ENCODE measurements at places on chromosomes 13 and 19. TPM values are rescaled to one million over a fixed set of nuclear protein-coding genes. Genes with fewer than 3 reads are reported as not detected.

DNA sequence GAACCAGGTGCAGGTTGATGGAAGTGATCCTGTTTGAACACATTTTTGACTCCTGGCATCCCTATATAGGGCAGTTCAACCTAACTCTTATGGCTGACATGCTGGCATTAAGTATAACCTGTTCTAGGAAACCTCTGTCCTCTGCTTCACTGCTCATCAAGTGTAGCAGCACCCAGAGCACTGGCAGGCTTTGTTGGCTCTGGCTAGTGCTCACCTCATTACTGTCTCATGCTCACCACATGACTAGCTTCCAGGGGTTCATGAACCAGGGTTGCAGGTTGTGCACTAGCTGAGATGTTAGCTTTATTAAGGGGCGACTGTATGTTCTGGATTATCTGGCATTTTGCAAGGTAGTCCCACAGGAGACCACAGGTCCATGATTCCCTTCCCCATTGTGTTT, 63.6 kb downstream of the B3GLCT start:
- H3K27me3 ChIP-seq, result no peaks in the 10 kb centered on the region
- no peak for DNase-seq
- peaks cover 50% of the 10 kb centered on the region for H3K36me3 ChIP-seq
- H3K27ac ChIP-seq, result no peak overlapping the region
- H3K4me1 ChIP-seq, result no peaks in the 10 kb centered on the region

The ZNF468 gene
- 19.2 TPM for total RNA-seq

DNA sequence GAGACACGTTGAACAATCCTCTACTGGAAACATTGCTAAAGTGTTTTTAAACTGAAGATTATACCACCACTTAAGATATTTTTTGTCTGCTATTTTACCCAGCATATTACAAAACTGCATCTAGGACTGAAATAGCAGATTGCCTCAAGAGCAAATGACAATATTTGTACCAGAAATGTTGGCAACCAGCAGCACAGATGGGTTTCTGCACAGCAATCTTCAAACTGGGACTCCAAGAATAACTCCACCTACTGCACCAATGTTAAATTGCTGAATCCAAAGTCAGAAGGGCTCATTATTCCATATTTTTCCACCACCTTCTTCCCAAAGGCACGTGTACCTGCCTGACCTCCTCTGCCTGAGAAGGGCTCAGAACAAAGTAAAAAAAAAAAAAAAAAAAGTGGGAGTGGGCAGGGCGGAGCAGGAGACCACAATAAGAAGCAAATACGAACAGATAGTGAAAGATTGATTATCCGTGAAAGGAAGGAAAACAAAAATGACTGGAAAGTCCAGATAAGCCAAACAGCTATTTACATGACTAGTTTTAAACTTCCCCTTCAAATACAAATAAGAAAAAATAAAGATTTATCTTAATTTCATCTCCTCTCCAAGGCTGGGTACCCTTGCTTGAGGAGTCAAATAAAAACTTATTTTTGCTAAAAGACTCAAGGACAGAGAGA, 79.4 kb downstream of the FOXO1 start:
- no peaks in the 10 kb centered on the region for H3K27me3 ChIP-seq
- peaks cover 7% of the 10 kb centered on the region for H3K36me3 ChIP-seq
- no peak for DNase-seq
- H3K27ac ChIP-seq, result peak overlapping the region; percentile 10
- peaks cover 58% of the 10 kb centered on the region for H3K4me1 ChIP-seq

- no peaks in the 10 kb centered on the region for H3K36me3 ChIP-seq
- peak overlapping the region; percentile 60 for H3K27ac ChIP-seq
- peaks cover 54% of the 10 kb centered on the region for H3K27me3 ChIP-seq
- DNase-seq, result no peak
- peak overlapping the region; percentile 41 for H3K4me3 ChIP-seq
Measured at GRCh38 chr19:48493718-48494401, 17.8 kb downstream of the LMTK3 start.

GRCh38 chr13:29482504-29482903, 113.0 kb downstream of the SLC7A1 start:
- DNase-seq, result no peak
- no peaks in the 10 kb centered on the region for H3K36me3 ChIP-seq
- H3K4me1 ChIP-seq, result no peaks in the 10 kb centered on the region
- no peak overlapping the region for H3K27ac ChIP-seq
- no peaks in the 10 kb centered on the region for H3K27me3 ChIP-seq
- H3K4me3 ChIP-seq, result no peak overlapping the region

DNA sequence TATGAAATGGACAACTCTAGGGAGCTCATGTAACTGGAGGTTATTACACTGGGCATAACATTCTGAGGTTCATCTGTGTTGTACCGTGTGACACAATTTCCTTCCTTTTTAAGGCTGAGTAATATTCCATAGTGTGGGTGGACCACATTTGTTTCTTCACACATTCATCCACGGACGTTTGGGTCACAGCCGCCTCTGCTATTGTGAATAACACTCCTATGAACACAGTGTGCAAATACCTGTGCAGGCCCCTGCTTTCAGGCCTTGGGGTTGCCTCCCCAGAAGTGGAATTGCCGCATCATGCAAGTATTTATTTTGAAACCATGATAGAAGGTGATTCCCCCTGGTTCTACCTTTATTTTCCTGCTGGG, 63.4 kb upstream of the MCF2L start:
- H3K4me1 ChIP-seq, result no peaks in the 10 kb centered on the region
- no peaks in the 10 kb centered on the region for H3K36me3 ChIP-seq
- H3K27ac ChIP-seq, result no peak overlapping the region
- no peak for DNase-seq
- no peak overlapping the region for H3K4me3 ChIP-seq

GRCh38 chr13:111210544-111211469, 95.7 kb downstream of the ARHGEF7 start:
- no peak for DNase-seq
- peaks cover 5% of the 10 kb centered on the region for H3K36me3 ChIP-seq
- H3K27ac ChIP-seq, result peak overlapping the region; percentile 86
- peaks cover 93% of the 10 kb centered on the region for H3K4me1 ChIP-seq
- H3K27me3 ChIP-seq, result no peaks in the 10 kb centered on the region
- peak overlapping the region; percentile 29 for H3K4me3 ChIP-seq

The ZFP14 gene
- total RNA-seq, result 15.3 TPM

The S1PR2 gene
- 11.7 TPM for total RNA-seq

The CEACAM3 gene
- 1.0 TPM for total RNA-seq

GRCh38 chr13:29901710-29902631, 51.6 kb upstream of the UBL3 start:
- no peak for DNase-seq
- H3K27me3 ChIP-seq, result no peaks in the 10 kb centered on the region
- H3K27ac ChIP-seq, result no peak overlapping the region
- no peaks in the 10 kb centered on the region for H3K36me3 ChIP-seq

DNA sequence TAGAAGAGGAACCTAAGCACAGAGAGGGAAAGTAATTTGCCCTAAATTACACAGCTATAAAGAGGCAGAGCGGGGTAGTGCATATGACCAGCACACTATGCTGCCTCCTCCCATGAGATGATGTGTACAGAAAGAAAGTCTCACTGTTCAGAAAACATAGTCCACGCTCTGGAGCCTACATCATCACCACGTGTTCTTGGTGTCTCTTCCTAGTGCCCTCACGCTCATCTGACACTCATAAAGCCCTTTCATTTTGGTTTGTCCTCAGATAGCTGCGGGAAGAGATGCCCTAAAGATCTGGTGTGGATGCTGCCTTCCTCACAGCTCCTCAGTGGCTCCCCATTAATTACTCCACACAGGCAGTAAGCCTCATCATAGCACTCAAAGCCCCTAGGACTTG, 27.4 kb upstream of the SIAH3 start:
- H3K27ac ChIP-seq, result no peak overlapping the region
- no peak for DNase-seq
- no peaks in the 10 kb centered on the region for H3K4me1 ChIP-seq
- H3K27me3 ChIP-seq, result no peaks in the 10 kb centered on the region

GRCh38 chr13:39916330-39916729, 260.9 kb downstream of the COG6 start:
- H3K36me3 ChIP-seq, result no peaks in the 10 kb centered on the region
- H3K4me1 ChIP-seq, result peaks cover 6% of the 10 kb centered on the region
- no peak overlapping the region for H3K4me3 ChIP-seq
- no peak for DNase-seq

- no peak overlapping the region for H3K27ac ChIP-seq
- H3K4me1 ChIP-seq, result no peaks in the 10 kb centered on the region
- no peaks in the 10 kb centered on the region for H3K36me3 ChIP-seq
- DNase-seq, result no peak
- peaks cover 10% of the 10 kb centered on the region for H3K27me3 ChIP-seq
Measured at GRCh38 chr13:111852725-111853518, 214.0 kb upstream of the SOX1 start.

The GSX1 gene
- not detected for total RNA-seq

DNA sequence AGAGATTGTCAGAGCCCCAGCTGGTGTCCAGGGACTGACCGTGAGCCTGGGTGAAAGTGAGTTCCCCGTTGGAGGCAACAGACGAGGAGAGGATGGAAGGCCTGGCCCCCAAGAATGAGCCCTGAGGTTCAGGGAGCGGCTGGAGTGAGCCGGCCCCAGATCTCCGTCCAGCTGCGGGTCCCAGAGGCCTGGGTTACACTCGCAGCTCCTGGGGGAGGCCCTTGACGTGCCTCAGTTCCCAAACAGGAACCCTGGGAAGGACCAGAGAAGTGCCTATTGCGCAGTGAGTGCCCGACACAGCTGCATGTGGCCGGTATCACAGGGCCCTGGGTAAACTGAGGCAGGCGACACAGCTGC, 1.1 kb upstream of the ELANE start:
- no peaks in the 10 kb centered on the region for H3K4me1 ChIP-seq
- peak overlapping the region; percentile 75 for H3K27ac ChIP-seq
- H3K4me3 ChIP-seq, result peak overlapping the region; percentile 33
- no peak for DNase-seq
- H3K36me3 ChIP-seq, result no peaks in the 10 kb centered on the region
- H3K27me3 ChIP-seq, result no peaks in the 10 kb centered on the region

DNA sequence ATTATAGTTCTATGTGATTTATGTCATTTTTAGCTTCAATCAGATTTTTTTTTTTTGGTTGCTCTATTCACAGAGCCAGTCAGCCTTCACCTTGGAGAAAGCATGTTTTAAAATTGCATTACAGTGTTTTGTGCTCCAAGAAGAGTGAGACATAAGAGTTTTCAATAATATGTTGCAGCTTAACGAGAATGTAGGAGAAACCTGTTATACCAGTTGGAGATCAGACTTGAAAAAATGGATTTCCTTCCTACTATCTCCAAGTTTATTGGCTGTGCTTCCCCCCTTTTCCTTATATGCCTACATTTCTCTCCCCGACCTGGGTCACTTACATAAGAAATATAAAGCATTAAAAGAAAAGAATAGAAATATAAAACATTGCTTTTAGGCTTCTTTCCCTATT, 123.9 kb upstream of the ARGLU1 start:
- H3K27me3 ChIP-seq, result no peaks in the 10 kb centered on the region
- no peak overlapping the region for H3K4me3 ChIP-seq
- no peak for DNase-seq
- H3K36me3 ChIP-seq, result no peaks in the 10 kb centered on the region
- no peak overlapping the region for H3K27ac ChIP-seq
- H3K4me1 ChIP-seq, result no peaks in the 10 kb centered on the region

The IGFL3 gene
- not detected for total RNA-seq

The TUBB4A gene
- total RNA-seq, result 26.2 TPM

DNA sequence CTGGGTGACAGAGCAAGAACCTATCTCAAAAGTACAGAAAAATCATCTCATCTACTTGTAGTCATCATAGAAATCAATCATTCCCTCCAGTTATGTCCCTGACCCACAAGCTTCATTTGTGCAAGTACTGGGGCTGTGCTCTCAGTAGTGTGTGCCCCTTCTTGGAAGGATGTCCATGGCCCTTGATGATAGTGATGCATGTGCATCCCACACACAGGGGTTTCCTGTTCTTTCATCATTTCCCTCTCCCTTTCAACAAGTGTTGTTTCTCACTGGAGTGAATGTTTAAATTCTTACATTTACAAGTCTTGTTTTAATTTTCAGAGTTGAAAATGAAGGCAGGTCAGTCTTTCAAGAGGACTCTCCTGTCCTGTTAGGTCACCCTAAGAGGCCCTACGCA, 1.5 kb downstream of the LGALS13 start:
- no peaks in the 10 kb centered on the region for H3K36me3 ChIP-seq
- no peaks in the 10 kb centered on the region for H3K27me3 ChIP-seq
- no peak overlapping the region for H3K4me3 ChIP-seq
- H3K27ac ChIP-seq, result no peak overlapping the region

- DNase-seq, result no peak
- no peak overlapping the region for H3K4me3 ChIP-seq
- H3K36me3 ChIP-seq, result no peaks in the 10 kb centered on the region
- no peaks in the 10 kb centered on the region for H3K4me1 ChIP-seq
- no peak overlapping the region for H3K27ac ChIP-seq
Measured at GRCh38 chr13:30078059-30078458, 227.6 kb upstream of the UBL3 start.

GRCh38 chr13:101755228-101755887, 302.9 kb downstream of the ITGBL1 start:
- no peak overlapping the region for H3K27ac ChIP-seq
- no peak for DNase-seq
- H3K36me3 ChIP-seq, result no peaks in the 10 kb centered on the region

The SLC1A5 gene
- total RNA-seq, result 85.4 TPM

DNA sequence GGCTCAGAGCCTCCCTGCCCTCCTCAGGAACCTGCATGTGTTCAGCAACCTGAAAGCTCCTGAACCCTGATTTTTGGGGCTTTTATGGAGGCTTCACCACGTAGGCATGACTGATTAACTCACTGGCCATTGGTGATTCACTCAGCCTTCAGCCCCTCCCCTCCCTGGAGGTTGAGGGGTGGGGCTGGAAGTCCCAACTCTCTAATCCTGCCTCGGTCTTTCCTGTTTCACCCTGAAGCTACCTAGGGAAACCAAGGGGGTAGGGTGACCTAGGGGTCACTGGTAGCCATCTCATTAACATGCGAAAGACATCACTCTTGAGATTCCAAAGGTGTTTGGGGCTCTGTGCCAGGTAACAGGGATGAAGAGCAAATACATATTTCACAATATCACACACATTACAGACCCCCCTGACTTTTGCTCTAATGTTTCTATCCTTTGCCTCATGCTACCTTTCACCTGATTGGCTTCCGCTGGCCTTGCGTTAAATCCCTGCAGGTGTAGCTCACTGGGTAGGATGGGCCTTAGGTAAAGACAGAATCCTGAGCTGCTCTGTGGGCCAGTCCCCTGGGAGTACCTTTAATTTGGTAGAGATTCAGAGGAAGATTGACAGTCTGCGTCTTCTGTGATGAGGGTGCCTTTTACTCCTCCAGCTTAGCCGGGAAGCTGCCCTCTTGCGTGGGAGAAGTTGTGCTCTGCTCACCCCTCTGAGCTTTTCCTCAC, 260.6 kb downstream of the ATP8A2 start:
- no peak overlapping the region for H3K27ac ChIP-seq
- no peaks in the 10 kb centered on the region for H3K27me3 ChIP-seq
- no peak overlapping the region for H3K4me3 ChIP-seq
- DNase-seq, result no peak
- H3K4me1 ChIP-seq, result no peaks in the 10 kb centered on the region
- no peaks in the 10 kb centered on the region for H3K36me3 ChIP-seq

GRCh38 chr13:46109451-46109850, 4.6 kb upstream of the CPB2 start:
- no peaks in the 10 kb centered on the region for H3K27me3 ChIP-seq
- H3K36me3 ChIP-seq, result no peaks in the 10 kb centered on the region
- no peak for DNase-seq
- H3K27ac ChIP-seq, result no peak overlapping the region
- H3K4me1 ChIP-seq, result no peaks in the 10 kb centered on the region
- no peak overlapping the region for H3K4me3 ChIP-seq

The OVOL3 gene
- not detected for total RNA-seq
